Kasumi-1 (cell line): ENCODE measurements at places on chromosomes 3 and 15.

DNA sequence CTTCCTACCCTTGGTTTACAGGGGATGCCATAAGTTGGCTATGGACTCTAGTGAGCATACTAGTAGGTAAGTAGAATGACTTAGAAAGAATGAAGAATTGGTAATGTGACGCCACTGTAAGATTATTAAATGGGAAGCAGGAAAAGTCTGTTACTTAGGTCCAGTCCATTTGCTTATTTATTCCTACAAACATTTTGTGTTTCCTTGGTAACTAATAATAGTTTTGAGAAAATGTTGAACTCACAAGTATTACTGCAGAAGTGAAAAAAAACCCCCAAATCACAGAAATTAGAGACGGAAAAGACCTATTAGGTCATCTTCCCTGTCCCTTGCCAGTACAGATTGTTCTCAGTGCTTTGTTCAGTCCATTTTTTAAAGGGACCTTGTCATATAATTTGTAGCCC is 63.5 kb downstream of the CMSS1 start:
- no peak for DNase-seq

GRCh38 chr15:96599268-96599667 is 268.8 kb downstream of the NR2F2 start:
- no peak for DNase-seq

DNA sequence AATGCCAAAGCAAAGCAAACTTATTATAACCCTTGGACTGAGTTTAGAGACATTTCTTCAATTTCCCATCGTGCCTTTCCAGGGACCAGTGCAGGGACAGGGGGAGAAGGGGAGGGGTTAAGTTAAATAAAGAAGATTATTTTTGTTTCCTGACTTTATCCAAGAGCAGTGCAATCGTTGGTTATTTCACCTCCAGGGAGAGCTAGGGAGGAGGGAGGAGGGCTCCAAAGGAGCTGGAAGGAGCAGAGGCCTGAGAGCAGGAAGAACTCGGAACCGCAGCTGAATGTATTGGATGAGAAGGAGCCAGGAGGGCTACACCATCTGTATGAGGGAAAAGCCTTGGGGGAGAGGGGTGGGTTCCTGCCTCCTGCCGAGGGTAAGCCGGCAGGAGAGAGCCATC is 20.7 kb downstream of the HAPLN3 start:
- no peak for DNase-seq

- DNase-seq = no peak
These were observed 119.9 kb upstream of the TJP1 start for GRCh38 chr15:29942143-29942542.

DNA sequence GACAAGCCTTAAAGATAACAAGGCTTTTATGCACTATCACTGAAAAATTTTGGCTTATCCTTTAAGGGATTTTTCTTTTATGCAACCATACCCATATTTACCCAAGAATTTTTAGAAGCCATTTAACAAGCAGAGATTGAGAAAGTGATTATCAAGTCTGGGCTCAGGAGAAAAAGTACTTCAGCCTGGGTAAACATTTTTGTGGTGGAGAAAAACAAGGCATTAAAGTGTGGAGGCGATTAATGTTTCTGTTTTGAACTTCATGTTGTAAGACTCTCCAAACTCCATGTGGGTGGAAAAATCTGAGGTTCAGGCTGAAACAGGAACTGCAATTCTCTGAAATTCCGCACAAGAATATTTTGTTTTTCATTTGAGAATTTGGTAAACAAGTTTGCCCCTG is 260.4 kb upstream of the KCNMB2 start:
- no peak for DNase-seq

DNA sequence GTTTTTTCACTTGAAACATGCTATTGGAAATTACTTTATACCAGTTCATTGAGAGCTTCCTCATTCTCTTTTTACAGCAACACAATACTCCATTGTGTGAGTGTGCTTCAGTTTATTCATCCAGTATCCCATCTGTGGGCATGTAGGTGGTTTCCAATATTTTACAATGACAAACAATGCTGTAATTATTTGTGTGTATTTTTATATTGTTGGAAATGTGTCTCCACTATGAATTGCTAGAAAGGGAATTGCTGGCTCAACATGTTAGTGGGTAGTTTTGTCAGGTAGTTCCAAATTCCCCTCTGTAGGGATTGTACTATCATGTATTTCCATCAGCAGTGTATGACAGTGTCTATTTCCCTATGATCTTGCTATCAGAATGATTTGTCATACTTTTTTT is 65.8 kb upstream of the MAGI1 start:
- no peak for DNase-seq

GRCh38 chr3:49671291-49672288 is 2.6 kb upstream of the APEH start:
- no peak for DNase-seq

DNA sequence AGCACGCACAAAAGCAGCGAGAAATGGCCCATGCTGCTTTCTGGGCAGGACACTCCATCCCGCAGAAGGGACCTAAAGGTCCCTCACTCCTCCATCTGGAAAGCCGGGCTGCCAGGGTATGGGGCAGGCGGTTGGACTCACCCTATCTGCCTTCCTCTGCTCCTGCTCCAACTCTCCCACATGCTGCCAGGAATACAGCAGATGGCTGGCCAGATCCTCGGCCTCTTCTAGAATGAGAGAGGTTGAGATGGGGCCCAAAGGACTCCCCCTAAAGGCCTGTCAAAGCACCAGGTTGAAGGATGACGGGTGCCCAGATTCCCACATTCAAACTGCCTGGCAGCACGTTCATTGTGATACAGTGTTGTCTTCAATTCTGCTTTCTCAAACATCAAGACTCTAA is 85.1 kb upstream of the C2CD4B start:
- no peak for DNase-seq

DNA sequence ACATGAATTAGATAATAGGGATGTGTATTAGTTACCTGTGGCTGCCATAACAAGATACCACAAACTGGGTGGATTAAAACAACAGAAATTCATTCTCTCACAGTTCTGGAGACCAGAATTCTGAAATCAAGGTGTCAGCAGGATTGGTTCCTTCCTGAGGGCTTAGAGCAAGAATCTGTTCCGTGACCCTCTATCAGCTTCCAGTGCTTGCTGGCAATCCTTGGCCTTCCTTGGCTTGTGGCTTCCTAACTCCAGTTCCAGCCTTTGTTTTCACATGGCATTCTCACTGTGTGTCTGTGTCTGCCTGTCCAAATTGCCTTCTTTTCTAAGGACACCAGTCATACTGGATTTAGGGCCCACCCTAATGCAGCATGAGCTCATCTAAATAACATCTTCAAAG is 94.4 kb upstream of the NR2E3 start:
- DNase-seq = no peak

GRCh38 chr3:187586226-187586625 is 84.0 kb downstream of the SST start:
- DNase-seq = no peak

DNA sequence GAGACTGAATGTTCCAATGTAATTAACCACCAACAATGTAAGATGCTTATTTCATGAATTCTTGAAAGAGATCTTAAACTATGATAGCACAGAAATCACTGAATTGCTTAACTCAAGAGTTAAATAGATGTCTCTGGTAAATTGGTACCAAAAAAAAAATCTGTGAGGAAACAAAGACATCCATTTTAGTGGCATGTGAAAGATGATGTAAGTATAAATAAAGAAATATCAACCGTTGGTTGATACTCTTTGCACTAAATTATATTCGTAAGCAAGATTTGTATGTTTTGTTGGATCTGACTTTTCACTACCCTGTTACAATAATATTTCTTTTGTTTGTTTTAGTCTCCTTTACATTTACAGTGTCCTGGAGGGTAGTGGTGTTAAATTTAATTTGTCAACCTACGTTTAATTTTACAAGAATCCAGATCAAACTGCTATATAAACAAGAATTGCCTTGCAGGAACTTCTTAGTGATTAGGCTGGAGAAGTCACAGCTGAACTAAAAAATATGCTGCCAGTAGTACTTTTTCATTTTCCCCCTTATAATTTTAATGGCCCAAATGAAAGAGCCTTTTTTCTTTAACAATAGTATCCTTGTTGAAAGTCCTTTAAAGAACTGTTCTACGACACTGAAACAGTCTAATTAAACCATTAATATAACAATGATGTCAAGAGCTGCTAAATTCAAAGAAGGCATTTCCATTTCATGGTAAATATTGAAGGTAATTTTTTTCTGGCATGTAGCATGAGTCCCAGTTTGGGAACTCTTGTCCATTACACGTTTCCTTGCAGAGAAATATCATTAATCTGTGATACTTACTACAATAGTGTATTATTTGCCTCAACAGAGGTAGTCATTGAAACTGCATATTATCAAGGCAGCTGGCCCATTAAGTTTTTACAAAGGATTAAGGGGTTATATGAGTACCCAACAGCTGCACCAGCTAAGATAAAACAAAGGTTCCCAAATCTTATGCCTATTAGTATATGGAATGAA is 109.6 kb upstream of the PHLDB2 start:
- DNase-seq = no peak

DNA sequence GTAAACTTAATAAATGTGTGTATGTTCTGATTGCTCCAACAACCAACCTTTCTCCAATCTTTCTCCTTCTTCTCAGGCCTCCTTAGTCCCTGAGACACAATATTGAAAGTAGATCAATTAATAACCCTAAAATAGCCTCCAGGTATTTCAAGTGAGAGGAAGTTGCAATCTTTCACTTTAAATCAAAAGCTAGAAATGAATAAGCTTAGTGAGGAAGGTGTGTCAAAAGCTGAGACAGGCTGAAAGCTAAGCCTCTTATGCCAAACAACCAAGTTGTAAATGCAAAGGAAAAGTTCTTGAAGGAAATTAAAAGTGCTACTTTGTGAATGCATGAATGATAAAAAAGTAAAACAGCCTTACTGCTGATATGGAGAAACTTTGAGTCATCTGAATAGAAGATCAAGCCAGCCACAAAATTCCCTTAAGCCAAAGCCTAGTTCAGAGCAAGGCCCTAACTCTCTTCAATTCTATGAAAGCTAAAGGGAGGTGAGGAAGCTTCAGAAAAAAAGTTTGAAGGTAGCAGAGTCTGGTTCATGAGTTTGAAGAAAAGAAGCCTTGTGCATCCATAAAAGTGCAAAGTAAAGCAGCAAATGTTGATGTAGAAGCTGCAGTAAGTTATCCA is 38.6 kb downstream of the CCDC80 start:
- no peak for DNase-seq

DNA sequence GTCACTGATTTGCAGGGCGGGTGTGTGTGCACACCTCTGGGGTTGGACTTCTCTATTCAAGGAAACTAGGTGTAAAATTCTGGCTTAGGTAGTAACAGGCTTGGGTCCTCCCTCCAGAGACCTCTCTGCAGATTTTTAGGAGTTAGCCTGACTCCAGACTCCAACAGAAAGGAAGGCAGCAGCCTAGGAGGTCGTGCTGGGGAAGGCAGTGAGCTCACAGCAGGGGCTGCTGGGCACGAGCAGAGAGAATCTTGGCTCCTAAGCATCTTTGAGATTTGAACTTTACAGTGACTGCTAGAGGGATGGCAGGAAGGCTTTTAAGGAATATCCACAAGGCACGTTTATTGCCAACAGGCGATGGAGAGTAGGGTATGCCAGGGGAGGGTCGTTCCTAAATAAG is 612.6 kb downstream of the FOXP1 start:
- no peak for DNase-seq

GRCh38 chr3:98003306-98003969 is 31.2 kb upstream of the RIOX2 start:
- peak; percentile 16 for DNase-seq

DNA sequence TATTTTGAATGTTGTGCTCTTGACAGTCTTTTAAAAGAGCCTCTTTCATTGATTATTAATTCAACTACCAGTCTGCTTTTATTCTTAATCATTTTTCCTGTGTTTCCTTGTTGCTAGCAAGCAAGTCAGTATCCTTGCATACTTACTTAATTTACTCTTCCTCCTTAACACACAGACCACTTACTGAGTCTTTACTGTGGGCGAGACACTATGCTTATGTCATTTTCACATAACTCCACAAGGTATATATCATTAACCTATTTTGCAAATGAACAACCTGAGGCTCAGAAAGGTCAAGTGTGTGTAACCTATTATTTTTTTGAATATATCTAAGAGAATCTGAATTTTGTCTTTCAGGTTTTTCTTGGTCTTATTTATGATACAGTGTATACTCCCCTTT is 130.9 kb downstream of the WDR76 start:
- no peak for DNase-seq

DNA sequence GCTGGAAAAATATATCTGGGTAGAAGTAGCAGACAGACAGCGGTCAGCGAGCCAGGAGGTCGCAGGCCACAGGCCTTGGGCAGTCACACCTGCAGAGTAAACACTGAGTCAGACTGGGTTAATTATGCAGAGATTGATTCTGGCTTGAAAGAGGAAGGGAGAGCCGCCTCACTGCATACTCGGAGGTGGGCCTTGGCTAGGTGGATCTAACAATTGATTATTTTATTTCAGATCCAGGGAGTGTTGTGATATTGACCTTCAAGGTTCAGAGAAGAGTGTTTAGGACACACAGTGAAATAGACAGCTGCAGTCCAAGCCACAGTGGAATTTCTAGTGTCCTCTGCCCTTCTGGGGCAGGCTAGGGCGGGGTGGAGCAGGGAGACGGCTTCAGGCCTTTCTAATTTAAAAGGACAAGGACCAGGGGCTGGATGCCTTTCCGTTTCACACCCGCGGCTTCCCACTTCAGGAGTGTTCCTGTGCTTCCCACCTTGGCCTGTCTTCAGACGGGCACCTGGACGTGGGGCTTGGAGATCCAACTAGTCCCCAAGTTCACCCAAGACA is 237.3 kb downstream of the XXYLT1 start:
- DNase-seq = no peak

DNA sequence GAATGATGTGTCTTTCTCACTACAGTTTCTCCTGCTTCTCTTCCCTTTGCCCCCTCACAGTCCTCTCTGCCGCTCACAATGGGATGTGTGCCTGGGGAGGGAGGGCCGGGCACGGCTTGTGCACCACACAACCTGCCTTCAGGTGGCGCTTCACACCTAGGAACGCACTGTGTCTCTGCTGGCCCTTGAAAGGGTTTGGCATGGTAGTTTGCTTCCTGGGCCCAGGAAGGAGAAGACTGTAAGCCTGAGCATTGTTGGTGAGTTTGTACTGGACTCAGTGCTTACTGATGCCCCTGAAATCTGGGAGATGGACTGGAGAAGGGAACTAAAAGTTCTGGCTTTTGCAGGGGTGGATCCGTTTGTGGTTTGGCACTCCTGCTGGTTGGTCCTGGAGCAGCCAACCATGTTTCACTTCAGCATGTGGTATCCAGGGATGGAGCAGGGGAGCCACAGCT is 9.2 kb downstream of the ALPK3 start:
- DNase-seq = no peak

- DNase-seq = no peak
These were observed 13.0 kb downstream of the SLC9A9 start for GRCh38 chr3:143835312-143835711.

- no peak for DNase-seq
These were observed 23.6 kb downstream of the NBEAL2 start for GRCh38 chr3:47003056-47003410.

GRCh38 chr15:34652726-34653033 is 69.2 kb upstream of the GOLGA8B start:
- DNase-seq = no peak
